ENCODE measurements at places on chromosomes 2 and 18. TPM values are rescaled to one million over a fixed set of nuclear protein-coding genes. Genes with fewer than 3 reads are reported as not detected.

The G6PC2 gene
- not detected for total RNA-seq

The TMEM237 gene
- total RNA-seq: 4.5 TPM

The DSG4 gene
- not detected for total RNA-seq

The RAMP1 gene
- 1.1 TPM for total RNA-seq

The TXNL1 gene
- 40.1 TPM for total RNA-seq

The TMEM185B gene
- total RNA-seq: 25.2 TPM
